Large intestine (tissue), 12 donors: ENCODE measurements at places on chromosomes 12 and 14. TPM values are rescaled to one million over a fixed set of nuclear protein-coding genes. Genes with fewer than 3 reads are reported as not detected.

DNA sequence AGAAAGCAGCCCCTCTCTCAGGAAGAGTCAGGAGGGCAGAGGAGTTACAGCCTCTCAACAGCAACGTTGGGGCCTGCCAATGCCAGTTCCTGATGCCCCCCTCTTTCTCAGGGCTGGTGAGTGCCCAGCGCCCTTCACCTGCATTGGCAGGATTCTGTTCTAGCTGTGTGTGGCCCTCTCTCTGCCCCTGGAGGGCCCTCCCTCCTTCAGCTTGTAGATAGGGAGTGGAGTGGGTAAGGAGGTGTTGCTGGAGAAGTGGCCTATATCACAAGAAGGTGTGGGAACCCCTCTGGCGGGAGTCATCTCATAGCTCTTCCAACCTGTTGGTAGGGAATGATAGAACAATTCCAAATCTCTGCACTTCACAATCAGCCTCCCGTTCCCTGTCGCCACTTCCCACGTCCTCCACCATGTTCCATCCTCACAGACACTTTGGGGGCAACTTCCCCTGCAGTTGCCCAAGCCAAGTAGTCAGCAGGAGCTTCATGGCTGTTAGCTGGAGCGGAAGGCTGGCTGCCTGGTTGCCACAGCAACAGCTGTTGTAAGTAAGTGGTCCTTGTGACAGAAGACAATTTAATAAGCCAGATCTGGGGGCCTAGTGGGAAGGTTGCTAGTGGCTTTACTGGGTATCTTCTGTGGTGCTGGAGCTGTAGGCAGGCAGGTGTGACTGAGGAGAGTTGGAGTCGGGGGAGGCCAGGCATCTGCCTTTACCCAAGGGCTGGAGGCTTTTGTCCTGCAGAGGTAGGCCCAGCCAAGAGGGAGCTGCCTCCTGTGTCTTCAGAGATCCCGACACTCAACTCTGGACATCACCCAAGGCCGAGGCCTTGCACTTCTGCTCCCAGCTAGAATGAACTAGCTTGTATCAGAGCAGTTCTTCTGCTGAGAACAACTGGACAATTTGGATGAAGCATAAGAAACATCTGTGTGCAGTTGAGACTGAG lies 38.4 kb downstream of the GALNT16 start:
- DNase-seq = no peak

- DNase-seq = no peak
These were observed 1.6 kb downstream of the PHLDA1 start for GRCh38 chr12:76029982-76030340.

DNA sequence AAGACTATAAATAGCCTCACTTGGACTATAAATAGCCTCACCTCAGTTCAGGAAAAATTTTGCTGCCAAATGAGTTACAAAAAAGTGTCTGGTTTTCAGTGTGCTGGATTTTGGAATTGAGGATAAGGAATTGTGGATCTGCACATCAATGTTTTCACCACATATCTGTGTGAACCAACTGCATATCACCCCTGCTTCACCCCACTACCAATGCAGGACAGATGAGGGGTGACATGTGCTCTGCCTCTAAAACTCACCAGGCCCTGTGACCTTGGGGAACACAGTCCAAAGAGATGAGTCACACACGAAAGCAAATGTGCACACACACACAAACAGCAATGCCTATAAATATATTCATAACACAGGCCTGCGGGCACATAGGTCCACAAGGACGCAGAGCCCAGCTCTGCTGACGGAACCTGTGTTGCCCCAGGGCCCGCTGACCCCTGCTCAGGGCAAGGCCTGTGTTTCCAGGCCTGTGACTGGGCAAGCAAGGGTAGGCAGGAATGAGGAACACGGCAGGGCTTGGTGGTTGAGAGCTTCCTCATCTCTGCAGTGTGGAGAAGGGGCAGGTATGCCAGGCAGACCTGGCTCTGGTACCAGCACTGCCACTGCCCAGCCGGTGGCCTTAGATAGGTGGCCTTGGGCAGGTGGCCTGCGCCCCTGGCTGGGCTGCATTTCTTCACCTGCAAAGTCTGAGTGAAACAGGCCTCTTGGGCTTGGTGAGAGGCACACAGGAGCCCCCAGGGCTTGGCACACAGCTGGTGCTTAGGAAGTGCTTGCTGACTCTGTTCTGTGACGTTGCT lies 82.4 kb downstream of the ARL6IP4 start:
- DNase-seq = peak; percentile 84

DNA sequence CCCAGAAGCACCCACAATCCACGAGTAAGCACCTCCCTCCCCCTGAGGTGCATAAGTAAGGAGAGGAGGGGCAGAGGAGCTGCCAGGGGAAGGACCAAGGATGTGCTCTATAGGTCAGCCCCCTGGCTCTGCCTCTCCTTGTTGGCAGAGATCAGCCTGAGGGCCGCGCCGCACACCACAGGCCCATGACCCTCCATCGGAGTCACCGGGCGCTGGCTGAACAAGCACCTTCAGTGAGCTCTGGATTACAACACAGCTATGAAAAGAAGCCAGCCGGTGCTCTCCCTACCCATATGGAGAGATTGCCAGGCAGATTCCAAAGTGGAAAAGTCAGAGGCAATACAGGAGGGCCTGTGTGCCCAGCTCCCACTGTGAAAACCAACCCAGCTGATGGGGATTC lies 257.3 kb downstream of the GLT1D1 start:
- no peak for DNase-seq

CAPZA3 gene
- 0.04 TPM for polyA plus RNA-seq

TEX22 gene
- 0.82 TPM for polyA plus RNA-seq

LMO3 gene
- polyA plus RNA-seq = 1.8 TPM

HAL gene
- polyA plus RNA-seq = 3.6 TPM
